ENCODE measurements at places on chromosomes 6 and 20. TPM values are rescaled to one million over a fixed set of nuclear protein-coding genes. Genes with fewer than 3 reads are reported as not detected.

OR2H2 gene
- under 0.01 TPM for total RNA-seq

ZBTB46 gene
- total RNA-seq, result 2.1 TPM

CST7 gene
- total RNA-seq, result 48.1 TPM

RNF182 gene
- total RNA-seq, result not detected

RIPOR3 gene
- 0.42 TPM for total RNA-seq

BHLHE23 gene
- not detected for total RNA-seq

FBXL4 gene
- 10.8 TPM for total RNA-seq

VGLL2 gene
- total RNA-seq, result 0.10 TPM

SIRPG gene
- 6.8 TPM for total RNA-seq

PTGIS gene
- total RNA-seq, result under 0.01 TPM

HSPA1A gene
- total RNA-seq, result 16.6 TPM

PLEKHG1 gene
- 12.5 TPM for total RNA-seq

SEL1L2 gene
- not detected for total RNA-seq

SRMS gene
- not detected for total RNA-seq

BPIFB4 gene
- total RNA-seq, result not detected

FAM162B gene
- total RNA-seq, result not detected

NAPB gene
- 11.8 TPM for total RNA-seq

SPATS1 gene
- total RNA-seq, result not detected

All from mononuclear cell (primary cell).